Spleen (tissue), 13 donors: ENCODE measurements at places on chromosomes 7 and 10. TPM values are rescaled to one million over a fixed set of nuclear protein-coding genes. Genes with fewer than 3 reads are reported as not detected.

The POLR2J3 gene
- 67.3 TPM for polyA plus RNA-seq

- H3K4me3 ChIP-seq = no peak overlapping the region
- no peaks in the 10 kb centered on the region for H3K36me3 ChIP-seq
- H3K27me3 ChIP-seq = peaks cover 44% of the 10 kb centered on the region
Observed at GRCh38 chr7:158588085-158588877, 658 bp upstream of the PTPRN2 start.

DNA sequence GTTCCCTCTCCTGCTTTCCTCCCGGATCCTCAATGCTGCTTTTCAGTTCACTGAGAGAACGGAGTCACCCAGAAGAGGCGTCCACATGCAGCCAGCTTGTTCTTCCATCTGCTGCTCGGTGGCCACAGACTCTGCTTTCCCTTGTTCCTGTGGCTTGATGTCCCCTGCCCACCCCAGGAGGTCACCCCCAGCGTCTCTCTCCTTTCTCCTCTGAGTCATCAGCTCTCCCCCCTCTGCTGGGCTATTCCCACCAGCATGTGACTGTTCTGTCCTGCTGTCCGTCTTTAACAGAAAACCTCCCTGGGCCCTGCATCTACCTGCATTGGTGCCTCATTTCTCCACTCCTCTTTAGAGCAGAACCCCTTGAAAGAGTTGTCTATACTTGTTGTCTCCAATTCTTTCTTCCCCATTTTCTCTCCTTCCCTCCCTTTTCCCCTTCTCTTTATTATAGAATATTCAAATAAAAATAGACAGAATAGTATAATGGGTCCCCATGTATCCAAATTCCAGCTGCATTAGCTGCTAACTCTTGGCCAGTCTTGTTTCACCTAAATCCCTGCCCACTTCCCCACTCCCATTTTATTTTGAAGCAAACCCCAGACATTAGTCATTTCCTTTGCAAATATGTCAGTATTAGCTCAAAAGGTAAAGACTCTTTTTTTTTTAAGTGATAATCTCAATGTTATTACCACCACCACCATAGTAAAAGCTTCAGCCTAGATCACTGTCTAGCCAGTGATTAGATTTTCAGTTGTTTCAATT, 4.1 kb downstream of the ZNF282 start:
- peaks cover 69% of the 10 kb centered on the region for H3K36me3 ChIP-seq
- H3K27ac ChIP-seq = no peak overlapping the region
- no peaks in the 10 kb centered on the region for H3K27me3 ChIP-seq
- H3K4me1 ChIP-seq = peaks cover 15% of the 10 kb centered on the region
- DNase-seq = peak; percentile 45

The SPDYE2B gene
- not detected for polyA plus RNA-seq

- no peaks in the 10 kb centered on the region for H3K36me3 ChIP-seq
- no peaks in the 10 kb centered on the region for H3K27me3 ChIP-seq
- no peaks in the 10 kb centered on the region for H3K4me1 ChIP-seq
- no peak overlapping the region for H3K27ac ChIP-seq
Observed at GRCh38 chr10:1544929-1545328, 192.4 kb downstream of the ADARB2 start.

DNA sequence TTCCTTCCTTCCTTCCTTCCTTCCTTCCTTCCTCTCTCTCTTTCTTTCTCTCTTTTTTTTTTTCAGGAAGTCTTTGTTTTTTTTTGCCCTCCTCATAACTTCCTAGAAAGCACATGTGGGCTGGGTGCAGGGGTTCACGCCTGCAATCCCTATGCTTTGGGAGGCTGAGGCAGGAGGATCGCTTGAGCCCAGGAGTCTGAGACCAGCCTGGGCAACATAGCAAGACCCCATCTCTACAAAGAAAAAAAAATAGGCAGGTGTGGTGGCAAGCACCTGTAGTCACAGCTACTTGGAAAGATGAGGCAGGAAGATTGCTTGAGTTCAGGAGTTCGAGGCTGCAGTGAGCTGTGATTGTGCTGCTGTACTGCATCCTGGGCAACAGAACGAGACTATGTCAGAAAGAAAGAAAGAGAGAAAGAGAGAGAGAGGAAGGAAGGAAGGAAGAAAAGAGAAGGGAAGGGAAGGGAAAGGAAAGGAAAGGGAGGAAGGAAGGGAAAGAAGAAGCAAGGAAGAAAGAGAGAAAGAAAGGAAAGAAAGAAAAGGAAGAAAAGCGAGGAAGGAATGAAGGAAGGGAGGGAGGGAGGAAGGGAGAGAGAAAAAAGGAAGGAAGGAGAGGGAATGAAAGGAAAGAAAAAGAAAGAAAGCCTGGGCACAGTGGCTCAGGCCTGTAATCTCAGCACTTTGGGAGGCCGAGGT, 13.5 kb upstream of the BAIAP2L1 start:
- no peaks in the 10 kb centered on the region for H3K36me3 ChIP-seq
- no peak overlapping the region for H3K4me3 ChIP-seq
- H3K4me1 ChIP-seq = no peaks in the 10 kb centered on the region
- H3K27me3 ChIP-seq = no peaks in the 10 kb centered on the region
